ENCODE measurements at places on chromosomes 7 and 10.

- no peak for DNase-seq
These were observed 341.3 kb downstream of the DNAJB9 start for GRCh38 chr7:108911016-108911415.

GRCh38 chr7:142883571-142884285, 1.8 kb downstream of the TRPV6 start:
- DNase-seq, result no peak

- no peak for DNase-seq
These were observed 4.6 kb downstream of the HSPA12A start for GRCh38 chr10:116737627-116738327.

GRCh38 chr10:44161184-44161583, 223.7 kb downstream of the CXCL12 start:
- DNase-seq, result no peak

GRCh38 chr7:134155871-134156270, 28.7 kb downstream of the LRGUK start:
- no peak for DNase-seq

DNA sequence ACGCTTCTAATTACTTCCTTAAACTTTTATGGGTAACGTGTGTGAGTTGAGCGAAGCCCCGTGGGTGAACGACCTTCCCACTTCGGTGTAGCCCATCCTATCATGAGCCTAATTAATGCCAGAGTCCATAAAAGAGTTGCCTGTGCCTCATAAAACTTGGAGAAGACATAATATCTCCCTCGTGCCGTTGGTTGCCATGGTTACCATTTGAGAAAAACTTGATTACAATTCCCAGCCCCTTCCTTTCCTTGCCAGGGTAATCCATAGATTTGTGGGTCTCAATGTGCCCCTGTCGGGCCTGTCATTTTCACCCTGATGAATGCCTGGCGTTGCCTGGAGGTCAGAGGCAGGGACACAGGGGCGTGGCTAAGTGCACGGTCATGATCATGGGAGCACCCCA, 127.1 kb downstream of the GLRX3 start:
- no peak for DNase-seq

Measured in activated T-cell treated with anti-CD3 and anti-CD28 coated beads, Interleukin-2, amount 50 U/mL, for 1 hour (primary cell).